ENCODE measurements at places on chromosomes 5 and 9. TPM values are rescaled to one million over a fixed set of nuclear protein-coding genes. Genes with fewer than 3 reads are reported as not detected.

- DNase-seq, result no peak
Observed at GRCh38 chr5:73522989-73523388, 24.7 kb downstream of the BTF3 start.

GRCh38 chr9:97039514-97039860 is 545 bp upstream of the CTSV start:
- DNase-seq, result no peak

DNA sequence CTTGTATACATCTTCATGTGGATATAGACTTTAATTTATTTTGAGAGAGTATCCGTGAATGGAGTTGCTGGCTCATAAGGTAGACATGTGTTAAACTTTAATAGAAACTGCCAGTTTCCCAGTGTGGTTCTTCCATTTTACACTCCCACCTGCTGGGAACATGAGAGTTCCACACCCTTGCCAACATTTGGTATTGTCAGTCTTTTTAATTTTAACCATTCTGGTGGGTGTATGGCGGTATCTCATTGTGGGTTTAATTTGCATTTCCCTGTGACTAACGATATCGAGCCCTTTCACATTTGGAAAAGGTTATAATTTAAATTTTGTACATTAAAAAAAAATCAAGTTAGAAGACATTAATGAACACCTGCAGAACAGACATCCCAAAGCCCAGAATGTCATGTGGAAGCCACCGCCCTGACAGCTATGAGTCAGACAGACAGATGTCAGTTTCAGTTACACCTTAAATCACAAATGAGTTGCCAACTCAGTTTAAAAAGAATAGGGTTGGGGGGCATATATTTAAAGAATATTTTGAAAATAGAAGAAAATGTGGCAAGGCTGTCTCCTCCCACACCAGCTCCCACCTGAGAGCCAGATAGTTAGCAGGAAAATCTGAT is 36.9 kb downstream of the ANKRD33B start:
- DNase-seq, result peak; percentile 60

- peak; percentile 52 for DNase-seq
Observed at GRCh38 chr5:59609501-59610265, 283.8 kb downstream of the PDE4D start.

- no peak for DNase-seq
Observed at GRCh38 chr5:107668154-107669095, 2.3 kb downstream of the EFNA5 start.

DNA sequence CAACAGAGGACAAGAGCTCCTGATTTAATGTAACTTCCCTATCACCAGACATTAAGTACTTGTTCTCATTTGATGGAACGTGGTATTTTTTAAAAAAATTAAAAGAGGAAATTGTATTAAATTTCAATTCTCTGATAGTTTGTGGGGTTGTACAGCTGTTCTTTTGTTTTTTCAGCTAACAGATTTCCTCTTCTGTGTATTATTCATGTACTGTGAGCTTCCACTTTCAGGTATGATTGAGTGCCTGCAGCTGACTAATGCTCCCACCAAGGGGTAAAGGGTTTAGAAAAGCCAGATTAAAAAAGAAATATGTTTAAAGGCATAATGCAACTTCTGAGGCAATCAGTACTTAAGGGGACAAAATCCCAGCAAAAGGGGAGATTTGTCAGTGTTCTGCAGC is 117.7 kb upstream of the ACTBL2 start:
- DNase-seq, result peak; percentile 10

DNA sequence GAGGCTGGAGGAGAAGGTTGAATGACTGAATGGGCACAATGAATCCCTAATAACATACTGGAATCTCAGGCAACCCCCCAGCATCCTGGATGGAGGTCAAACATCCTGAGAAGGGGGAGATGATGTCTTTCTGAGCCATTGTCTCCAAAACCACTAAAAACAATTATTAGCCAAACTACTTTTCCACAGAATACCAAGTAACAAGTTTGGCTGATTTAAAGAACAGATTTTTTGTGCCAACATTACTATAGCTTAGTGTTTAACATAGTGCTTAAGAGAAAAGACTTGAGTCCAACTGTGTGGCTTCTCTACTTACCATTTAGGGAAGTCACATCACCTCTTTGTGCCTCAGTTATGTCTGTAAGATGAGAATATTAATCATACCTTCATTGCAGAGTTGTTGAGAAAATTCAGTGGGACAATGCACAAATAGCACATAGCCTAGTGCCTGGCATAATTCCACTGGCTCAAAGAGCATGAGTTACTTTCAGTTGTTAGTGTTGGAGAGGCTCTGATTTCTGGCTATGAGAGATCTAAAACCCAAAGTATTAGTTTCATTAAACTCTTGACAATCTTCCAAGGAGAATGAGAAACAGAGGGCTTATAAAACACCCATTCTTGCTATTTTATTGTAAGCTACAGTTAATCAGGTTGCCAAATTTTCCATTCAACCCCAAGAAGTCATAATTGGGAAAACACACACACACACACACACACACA is 111.3 kb upstream of the NR3C1 start:
- no peak for DNase-seq

DNA sequence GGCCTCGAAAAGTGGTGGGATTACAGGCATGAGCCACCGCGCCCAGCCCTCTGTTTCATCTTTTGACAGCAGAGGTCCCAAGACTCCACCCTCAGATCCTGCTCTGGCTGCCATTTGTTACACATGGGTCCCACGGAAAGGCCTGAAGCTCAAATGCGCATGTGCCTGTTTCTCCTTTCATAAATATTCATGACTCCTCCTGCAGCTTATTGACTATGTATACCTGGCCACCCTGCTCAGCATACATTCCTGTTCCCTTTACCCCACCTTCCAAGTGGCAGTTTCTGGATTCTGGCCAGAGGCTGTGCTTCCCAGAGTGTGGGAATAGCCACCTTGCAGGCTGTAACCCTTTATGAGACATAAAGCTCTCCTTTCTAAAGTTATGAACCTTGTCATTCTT is 46.5 kb downstream of the AUH start:
- DNase-seq, result no peak

DNA sequence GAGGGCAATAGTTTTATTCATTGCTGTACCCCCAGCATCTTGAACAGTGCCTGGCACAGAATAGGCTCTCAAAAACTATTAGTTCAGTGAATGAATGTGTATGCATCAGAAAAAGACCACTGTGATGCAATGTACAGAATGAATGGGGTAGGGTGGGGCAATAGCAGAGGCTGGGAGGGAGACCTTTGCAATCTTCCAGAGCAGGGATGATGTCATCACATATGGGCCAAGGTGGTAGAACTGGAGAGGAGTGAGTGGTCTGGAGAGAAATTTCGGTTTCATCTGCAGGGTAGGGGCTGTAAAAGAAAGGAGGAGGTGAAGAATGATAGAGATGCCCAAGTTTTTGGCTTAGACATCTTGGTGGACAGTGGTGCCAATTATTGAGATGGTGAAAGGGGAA is 23.4 kb upstream of the ARAP3 start:
- DNase-seq, result no peak

GRCh38 chr9:38047301-38048251 is 21.5 kb downstream of the SHB start:
- DNase-seq, result no peak

- no peak for DNase-seq
Observed at GRCh38 chr5:147483961-147484707, 25.7 kb downstream of the DPYSL3 start.

DNA sequence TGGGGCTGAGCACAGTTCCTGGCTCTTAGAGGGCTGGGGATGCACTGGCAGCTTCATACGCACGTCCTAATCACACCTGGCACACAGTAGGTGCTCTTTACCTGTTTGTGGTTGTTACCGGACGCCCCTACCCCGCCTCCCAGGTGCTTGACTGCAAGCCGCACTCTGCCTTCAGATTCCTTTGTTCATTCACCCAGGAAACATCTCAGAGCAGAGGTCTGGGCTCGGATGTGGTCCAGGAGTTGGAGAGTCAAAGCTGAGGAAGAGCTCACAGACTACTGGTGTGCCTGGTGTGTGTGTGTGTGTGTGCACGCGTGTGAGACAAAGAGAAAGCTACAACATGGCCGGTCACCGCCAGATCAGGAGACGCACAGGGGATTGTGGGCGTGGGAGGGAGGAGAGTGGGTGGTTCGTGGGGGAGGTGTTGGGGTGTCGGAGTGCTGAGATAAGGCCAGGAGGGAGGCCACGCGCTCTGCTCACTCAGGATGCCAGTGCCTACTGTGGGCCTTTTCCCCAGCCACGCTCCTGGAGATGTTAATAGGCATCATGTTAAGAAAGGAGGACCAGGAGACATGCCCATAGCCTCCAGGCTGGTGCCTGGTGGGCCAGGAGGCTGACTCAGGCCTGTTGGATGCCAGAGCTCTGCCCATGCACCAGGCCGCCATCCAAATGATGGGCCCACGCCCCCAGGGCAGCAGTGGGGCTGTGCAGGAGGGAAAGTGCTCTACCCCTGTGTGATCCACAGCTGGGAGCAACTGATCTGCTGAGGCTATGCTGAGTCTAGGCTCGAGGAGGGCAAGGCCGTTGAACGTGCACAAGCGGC is 39.9 kb downstream of the CRB2 start:
- no peak for DNase-seq

DNA sequence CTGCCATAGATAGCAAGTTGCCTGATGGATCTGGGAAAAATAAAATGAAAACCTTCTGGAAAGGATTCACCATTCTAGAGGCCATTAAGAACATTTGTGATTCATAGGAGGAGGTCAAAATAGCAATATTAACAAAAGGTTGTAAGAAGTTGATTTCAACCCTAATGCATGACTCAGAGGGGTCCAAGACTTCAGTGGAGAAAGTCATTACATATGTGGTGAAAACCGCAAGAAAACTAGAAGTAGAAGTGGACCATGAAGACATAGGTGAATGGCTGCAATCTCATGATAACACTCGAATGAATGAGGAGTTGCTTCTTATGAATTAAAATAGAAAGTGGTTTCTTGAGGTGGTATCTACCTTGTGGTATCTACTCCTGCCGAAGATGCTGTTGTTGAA is 86.6 kb downstream of the GABRA1 start:
- DNase-seq, result no peak

DNA sequence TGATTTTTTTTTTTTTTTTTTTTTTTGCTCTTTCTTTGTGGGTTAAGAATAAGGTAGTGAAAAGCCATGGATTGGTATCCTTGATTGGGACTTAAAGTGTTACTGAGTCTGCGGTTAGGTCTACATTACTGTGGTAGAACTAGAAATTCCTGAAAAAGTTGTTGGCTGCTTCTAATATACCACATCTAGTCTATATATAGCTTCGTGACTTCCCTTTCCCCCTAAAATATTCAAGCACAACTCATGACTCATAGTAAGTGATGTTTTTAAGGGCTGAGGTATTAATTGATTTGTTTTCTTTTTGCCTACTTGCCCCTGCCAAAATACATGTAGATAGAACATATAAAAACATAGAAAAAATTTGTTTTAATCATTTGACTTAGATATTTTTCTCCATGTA is 247.6 kb downstream of the TMEM232 start:
- no peak for DNase-seq

DNA sequence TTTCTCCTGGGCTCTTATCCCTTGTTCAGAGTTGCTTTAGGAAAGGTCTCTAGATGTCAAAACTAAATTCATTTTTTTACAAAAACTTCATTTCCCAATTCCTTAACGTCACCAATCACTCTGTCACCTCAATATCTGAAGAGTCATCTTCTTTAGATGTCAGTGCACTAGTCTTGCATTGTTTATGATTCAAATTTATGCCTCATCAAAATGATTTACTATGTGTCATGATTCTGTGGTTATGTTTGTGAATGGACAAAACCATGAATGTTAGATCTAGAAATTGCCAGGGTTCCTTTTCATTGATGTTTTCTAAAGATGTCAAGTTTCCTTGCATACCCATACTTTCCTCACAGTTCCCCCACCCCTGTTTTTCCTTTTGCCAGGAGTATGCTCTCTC is 21.5 kb downstream of the CWC27 start:
- no peak for DNase-seq

DNA sequence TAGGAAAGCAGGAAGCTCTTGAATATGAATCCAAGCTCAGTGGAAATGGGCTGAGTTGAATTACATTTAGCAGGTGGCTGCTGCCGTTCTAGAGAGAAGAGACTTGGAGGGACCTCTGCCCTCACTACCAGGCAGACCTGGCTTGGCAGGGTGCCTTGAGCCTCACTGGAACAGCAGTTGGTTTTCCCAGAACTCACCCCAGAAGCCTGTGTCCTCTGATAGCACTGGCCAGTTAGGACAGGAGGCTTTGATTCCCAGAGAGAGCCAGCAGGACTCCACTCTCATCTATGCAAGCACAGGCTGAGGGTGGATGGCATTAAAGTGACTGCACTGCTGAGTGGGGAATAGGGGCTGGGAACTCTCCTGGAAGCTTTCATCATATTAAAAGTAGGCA is 54.8 kb downstream of the PWWP2A start:
- no peak for DNase-seq

GRCh38 chr9:109781541-109782197 is 1.7 kb downstream of the PALM2AKAP2 start:
- no peak for DNase-seq

- DNase-seq, result no peak
Observed at GRCh38 chr5:133468596-133468995, 143.7 kb downstream of the FSTL4 start.

GRCh38 chr5:143573568-143574170 is 170.2 kb upstream of the NR3C1 start:
- DNase-seq, result no peak

DNA sequence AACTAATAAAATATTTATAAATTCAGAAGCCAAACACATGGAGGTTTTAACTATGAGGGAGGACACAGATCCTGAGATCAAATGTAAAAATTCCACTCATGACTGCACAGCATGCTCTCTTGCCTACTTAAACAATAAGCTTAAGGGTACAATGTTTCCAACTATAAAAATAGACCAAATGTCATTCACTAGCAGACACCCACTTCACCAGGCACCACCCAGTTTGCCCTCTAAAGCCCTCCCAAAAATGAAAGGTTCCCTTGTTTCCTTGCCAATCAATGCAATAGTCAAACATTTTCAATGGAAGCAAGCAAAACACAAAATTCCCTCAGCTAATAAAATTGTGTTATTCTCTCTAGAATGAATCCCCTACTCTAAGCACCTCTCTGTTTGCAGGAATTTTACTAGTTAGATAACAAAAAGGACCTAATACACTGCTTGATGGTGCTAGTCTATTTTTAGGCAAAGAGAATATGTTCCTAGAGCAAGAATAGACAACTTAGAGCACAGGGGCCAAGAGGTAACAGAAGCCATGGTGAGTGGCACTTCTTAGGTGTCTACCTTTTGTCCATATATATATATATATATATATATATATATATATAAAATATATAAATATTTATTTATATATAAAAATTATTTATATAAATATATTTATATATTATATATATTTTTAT is 135.3 kb downstream of the HOMER1 start:
- DNase-seq, result no peak

GRCh38 chr9:88322906-88323566 is 65.2 kb upstream of the SPIN1 start:
- peak; percentile 59 for DNase-seq

Gene TNFSF15
- total RNA-seq, result 0.47 TPM

Gene GRIA1
- total RNA-seq, result not detected

Gene PCDHGB6
- total RNA-seq, result not detected

Gene SLC6A19
- not detected for total RNA-seq

Gene BTNL3
- not detected for total RNA-seq

Gene CERT1
- 24.5 TPM for total RNA-seq

Gene PPP3R2
- total RNA-seq, result not detected

Gene NOXA1
- 0.97 TPM for total RNA-seq

Gene AGXT2
- total RNA-seq, result not detected

Gene OTP
- not detected for total RNA-seq

Gene DUSP1
- total RNA-seq, result 7.4 TPM

Gene SLCO6A1
- not detected for total RNA-seq

Gene NR5A1
- not detected for total RNA-seq

Data from activated CD4-positive, alpha-beta T cell treated with anti-CD3 and anti-CD28 coated beads for 36 hours (primary cell).